ENCODE measurements at places on chromosomes 12 and 14. TPM values are rescaled to one million over a fixed set of nuclear protein-coding genes. Genes with fewer than 3 reads are reported as not detected.
A peak's percentile ranks its signal among the peaks of the same experiment; 100 is the strongest.

DNA sequence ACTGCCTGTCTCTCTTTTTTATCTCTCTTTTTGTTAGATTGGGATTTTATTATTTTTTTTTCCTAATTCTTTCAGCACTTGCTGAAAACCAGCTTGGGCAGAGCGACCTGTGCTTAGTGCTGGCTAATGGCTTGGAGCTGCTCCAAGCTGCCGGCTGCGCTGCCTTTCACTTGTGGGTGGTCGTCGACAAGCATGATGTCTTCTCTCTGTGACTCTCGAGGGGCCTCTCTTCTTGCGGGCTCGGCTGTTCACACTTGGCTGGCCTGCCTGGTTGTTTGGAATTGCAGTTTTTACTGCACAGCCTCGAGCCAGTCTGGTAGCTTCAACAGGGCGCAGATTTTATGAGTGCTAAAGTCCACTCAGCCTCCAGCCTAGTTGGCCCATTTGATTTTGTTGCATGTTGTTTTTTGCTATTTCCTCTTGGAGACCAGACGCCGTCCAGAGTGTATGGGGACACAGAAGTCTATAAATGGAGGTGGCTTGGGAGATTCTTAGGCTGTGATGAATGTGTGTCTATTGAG is 18.6 kb downstream of the TPCN1 start:
- no peak overlapping the region for H3K27ac ChIP-seq
- H3K4me1 ChIP-seq = no peaks in the 10 kb centered on the region
- DNase-seq = no peak
- H3K36me3 ChIP-seq = peaks cover 3% of the 10 kb centered on the region
- no peak overlapping the region for H3K4me3 ChIP-seq
- no peaks in the 10 kb centered on the region for H3K27me3 ChIP-seq

DNA sequence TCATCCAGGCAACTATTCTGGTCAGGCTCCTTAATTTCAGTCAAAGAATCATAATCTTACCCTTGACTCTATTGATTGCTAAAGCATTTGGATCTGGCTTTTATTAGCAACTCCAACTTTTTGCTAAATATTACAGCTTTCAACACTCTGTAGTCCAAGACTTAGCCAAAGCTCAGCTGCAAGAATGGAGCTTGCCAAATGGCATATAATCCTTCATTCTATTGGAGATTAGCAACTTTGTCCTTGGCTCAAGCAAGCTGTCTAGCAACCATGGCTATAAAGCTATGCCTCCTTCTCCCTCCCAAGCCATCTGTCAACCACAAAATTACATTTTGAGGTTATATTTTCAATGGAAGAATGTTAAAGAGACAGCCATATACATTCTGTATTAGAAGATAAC is 23.1 kb upstream of the NID2 start:
- H3K4me1 ChIP-seq = no peaks in the 10 kb centered on the region
- H3K36me3 ChIP-seq = no peaks in the 10 kb centered on the region
- H3K4me3 ChIP-seq = no peak overlapping the region
- H3K27me3 ChIP-seq = no peaks in the 10 kb centered on the region

DNA sequence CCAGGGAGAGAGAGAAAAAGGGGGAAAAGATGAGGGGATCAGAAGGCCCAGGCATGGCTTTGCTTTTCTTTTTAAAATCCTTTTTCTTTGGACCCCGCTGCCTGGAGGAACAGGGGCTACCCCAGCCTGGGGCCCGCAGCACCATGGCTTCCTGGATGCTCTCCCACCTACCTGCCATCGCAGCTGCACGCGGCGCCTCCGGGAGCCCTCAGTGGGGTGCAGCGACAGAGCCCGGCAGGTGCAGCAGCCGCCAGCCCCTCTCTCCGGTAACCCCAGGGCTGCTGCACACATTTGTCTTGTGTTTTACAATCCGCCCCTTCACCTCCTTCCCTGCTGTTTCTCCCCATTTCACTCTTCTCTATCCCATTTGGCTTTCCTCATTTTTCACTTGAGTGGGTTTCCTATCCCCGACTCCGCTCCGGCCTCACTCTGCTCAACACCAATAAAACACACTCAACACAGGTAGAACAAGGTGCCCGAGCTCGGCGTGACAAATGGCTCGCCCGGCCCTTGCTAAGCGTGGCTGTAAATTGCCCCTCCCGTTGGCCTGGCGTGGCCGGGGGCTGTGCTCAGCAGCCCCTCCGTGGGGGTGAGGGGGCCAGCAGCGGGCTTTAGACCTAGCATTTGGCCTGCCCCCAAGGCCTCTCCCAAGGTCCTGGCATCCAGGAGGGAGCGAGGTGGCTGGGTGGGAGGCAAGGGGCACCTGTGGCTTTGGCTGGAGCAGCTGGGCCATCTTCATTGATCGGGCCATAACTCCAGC is 52.6 kb upstream of the GPATCH2L start:
- no peaks in the 10 kb centered on the region for H3K27me3 ChIP-seq
- no peak for DNase-seq
- H3K27ac ChIP-seq = no peak overlapping the region
- H3K4me3 ChIP-seq = no peak overlapping the region

GRCh38 chr14:100567877-100568163 is 19.4 kb downstream of the BEGAIN start:
- no peak overlapping the region for H3K4me3 ChIP-seq
- H3K4me1 ChIP-seq = peaks cover 7% of the 10 kb centered on the region
- H3K27ac ChIP-seq = no peak overlapping the region
- H3K36me3 ChIP-seq = no peaks in the 10 kb centered on the region

DNA sequence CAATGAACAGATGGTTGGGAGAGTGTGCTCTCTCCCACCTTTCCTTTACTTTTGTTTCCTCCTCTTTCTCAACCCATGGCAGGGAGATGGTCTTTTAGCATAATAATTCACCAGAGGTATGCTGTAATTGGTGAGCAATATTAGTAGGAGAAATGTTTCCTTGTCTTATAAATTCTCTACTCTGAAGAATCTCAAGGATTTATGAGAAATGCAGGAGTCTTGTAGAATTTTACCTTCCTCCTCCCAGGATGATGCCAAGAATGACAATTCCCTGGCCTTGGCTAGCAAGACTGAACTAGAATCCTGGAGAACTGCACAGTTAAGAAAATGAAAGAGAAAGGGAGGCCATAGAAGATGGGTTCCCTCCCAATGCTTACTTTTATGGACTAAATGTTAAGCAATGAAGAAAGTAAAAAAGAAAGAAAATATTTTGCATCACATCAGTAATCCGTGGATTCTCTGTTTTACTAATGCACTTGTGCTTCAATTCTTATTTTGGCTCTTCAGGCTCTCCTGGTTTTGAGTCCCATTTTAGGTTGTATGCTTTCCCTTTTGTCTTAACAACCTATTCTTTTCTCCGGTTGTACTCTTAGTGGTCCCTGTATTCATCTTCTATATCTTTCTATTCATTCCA is 192.9 kb upstream of the GARIN6 start:
- no peak for DNase-seq
- H3K4me1 ChIP-seq = peaks cover 13% of the 10 kb centered on the region
- H3K27me3 ChIP-seq = no peaks in the 10 kb centered on the region
- H3K27ac ChIP-seq = peak overlapping the region; percentile 58
- no peak overlapping the region for H3K4me3 ChIP-seq

GRCh38 chr14:102827716-102828115 is 50.5 kb downstream of the TRAF3 start:
- H3K36me3 ChIP-seq = peaks cover 17% of the 10 kb centered on the region
- no peak for DNase-seq
- H3K27me3 ChIP-seq = no peaks in the 10 kb centered on the region
- peaks cover 79% of the 10 kb centered on the region for H3K4me1 ChIP-seq
- H3K27ac ChIP-seq = no peak overlapping the region

GRCh38 chr14:93082576-93083001 is 33.1 kb downstream of the ITPK1 start:
- peak overlapping the region; percentile 77 for H3K27ac ChIP-seq
- H3K36me3 ChIP-seq = peaks cover 9% of the 10 kb centered on the region
- DNase-seq = no peak
- no peak overlapping the region for H3K4me3 ChIP-seq
- H3K4me1 ChIP-seq = peaks cover 74% of the 10 kb centered on the region

GRCh38 chr12:105670672-105671071 is 340.2 kb downstream of the C12orf75 start:
- no peak overlapping the region for H3K27ac ChIP-seq
- no peaks in the 10 kb centered on the region for H3K4me1 ChIP-seq
- no peaks in the 10 kb centered on the region for H3K27me3 ChIP-seq
- H3K36me3 ChIP-seq = no peaks in the 10 kb centered on the region
- no peak overlapping the region for H3K4me3 ChIP-seq

- no peaks in the 10 kb centered on the region for H3K4me1 ChIP-seq
- no peak overlapping the region for H3K4me3 ChIP-seq
- H3K36me3 ChIP-seq = no peaks in the 10 kb centered on the region
- no peak for DNase-seq
- H3K27me3 ChIP-seq = no peaks in the 10 kb centered on the region
Observed at GRCh38 chr12:22275843-22276242, 58.7 kb downstream of the ST8SIA1 start.

GRCh38 chr12:69888901-69889300 is 63.9 kb downstream of the MYRFL start:
- no peak overlapping the region for H3K27ac ChIP-seq
- no peak overlapping the region for H3K4me3 ChIP-seq
- peaks cover 23% of the 10 kb centered on the region for H3K27me3 ChIP-seq
- DNase-seq = no peak

- H3K4me3 ChIP-seq = no peak overlapping the region
- no peak for DNase-seq
- peaks cover 34% of the 10 kb centered on the region for H3K36me3 ChIP-seq
- no peaks in the 10 kb centered on the region for H3K27me3 ChIP-seq
- no peak overlapping the region for H3K27ac ChIP-seq
- H3K4me1 ChIP-seq = peaks cover 3% of the 10 kb centered on the region
Observed at GRCh38 chr14:64026600-64026999, 173.8 kb downstream of the SYNE2 start.

DNA sequence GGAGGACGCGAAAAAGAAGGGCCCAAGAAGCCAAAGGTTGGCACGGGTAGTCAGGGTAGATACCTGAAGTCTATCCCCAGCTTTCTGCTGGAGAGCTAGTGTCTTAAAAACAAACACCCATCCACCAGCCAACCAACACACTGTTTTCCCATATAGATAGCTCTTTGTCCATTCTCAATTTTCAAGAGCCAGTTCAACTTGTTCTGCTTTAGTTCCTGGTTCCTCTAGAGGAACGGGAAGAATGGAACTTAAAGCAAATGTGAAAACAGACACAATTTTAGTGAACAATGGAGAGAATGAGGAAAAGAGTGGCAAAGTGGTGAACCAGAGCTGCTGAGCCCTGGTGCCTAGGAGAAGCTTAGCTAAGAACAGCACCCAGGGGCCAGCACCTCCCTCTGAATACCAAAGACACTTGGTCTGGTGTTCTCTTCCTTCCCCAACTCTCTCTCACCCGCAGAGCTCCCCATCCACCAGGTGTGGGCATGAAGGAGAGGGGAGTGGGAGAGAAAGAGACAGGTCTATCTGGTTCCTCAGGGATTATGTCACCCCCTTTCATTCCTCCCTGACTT is 3.8 kb downstream of the NDRG2 start:
- no peak overlapping the region for H3K4me3 ChIP-seq
- H3K27me3 ChIP-seq = peaks cover 30% of the 10 kb centered on the region
- H3K36me3 ChIP-seq = no peaks in the 10 kb centered on the region

- H3K27ac ChIP-seq = no peak overlapping the region
- H3K27me3 ChIP-seq = no peaks in the 10 kb centered on the region
- peaks cover 21% of the 10 kb centered on the region for H3K36me3 ChIP-seq
Observed at GRCh38 chr12:26767116-26767515, 65.9 kb downstream of the ITPR2 start.

DNA sequence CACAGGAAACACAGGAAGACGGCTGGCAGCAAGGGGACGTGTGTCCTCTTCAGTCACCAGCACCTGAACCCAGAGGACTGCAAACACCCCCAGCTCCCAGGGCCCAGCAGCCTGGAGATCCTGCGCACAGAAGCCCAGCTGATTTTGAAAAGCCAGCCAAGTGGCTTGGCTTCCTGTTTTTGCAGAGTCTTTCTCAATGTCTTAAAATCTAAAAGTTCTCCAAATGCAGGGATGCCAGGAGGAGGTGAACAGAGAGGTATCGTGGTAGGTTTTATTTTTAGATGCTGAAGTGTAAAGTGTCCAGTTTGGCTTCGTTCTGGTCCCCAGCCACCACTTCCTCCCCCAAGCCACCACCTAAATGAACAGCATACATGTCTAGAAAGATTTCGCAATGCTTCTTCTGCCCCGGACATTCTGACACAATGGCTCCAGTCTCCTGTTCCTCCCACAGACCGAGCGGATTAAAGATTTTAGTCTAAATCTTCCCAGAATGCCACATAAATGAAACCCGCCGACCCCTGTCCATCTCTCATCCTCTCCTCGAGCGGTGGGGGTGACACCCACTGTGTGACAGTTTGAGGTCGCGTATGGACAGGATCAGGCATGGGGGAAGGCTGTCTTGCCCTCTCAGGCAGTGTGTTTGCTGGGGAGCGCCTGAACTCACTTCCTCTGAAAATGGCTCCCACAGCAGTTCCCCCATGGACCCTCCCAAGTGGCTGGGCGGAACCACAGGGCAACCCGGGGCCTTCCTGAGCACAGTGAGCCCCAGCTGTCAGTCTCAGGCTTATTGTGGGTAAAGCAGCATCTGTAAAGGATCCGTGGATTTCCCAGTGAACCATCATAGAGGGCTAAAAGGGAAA is 41.6 kb downstream of the ITPK1 start:
- H3K4me1 ChIP-seq = peaks cover 63% of the 10 kb centered on the region
- H3K27me3 ChIP-seq = no peaks in the 10 kb centered on the region
- H3K27ac ChIP-seq = peak overlapping the region; percentile 71
- no peak for DNase-seq

DNA sequence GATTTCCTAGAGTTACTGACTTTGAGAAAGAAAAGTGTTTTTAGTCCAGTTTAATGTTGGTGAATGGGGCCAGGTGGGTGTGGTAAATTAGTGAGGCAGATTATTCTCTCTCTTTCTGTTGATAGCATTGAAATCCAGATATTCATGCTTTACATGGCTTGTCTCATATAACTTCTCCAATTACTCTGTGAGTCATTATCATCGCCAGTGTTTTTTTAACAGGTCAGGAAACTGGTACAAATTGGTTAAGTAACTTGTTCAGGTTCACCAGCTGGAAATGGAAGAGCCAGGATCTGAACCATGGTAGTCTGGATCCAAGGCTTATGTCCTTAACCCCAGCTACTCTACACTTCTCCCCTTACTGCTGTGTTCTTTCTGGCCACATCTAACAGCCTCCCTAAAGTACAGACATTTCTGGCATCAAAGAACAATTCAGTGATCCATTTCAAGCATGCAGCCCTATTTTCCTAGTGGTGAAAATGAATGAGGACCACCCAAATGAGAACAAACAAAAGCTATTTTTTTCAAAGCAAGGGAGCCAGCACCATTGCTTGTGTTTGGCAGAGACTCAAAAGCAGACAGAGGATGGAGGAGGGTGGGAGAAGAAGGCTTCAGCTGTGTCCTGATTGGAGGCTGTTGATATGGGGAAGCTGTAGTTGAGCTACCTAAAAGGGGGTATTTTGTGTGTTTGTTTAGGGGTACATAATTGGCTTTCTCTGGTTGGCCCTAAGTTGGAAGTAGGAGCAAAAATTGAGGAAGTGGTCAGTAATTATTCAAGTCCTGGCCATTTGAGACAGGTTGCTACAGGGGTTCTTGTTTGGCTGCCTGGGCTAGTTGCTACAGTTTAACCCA is 1.7 kb downstream of the IRAK3 start:
- peaks cover 8% of the 10 kb centered on the region for H3K4me1 ChIP-seq
- H3K36me3 ChIP-seq = no peaks in the 10 kb centered on the region
- H3K27me3 ChIP-seq = peaks cover 61% of the 10 kb centered on the region
- H3K27ac ChIP-seq = no peak overlapping the region
- DNase-seq = no peak
- H3K4me3 ChIP-seq = no peak overlapping the region

- no peaks in the 10 kb centered on the region for H3K27me3 ChIP-seq
- no peaks in the 10 kb centered on the region for H3K4me1 ChIP-seq
- DNase-seq = no peak
- no peak overlapping the region for H3K4me3 ChIP-seq
Observed at GRCh38 chr14:51160871-51161270, 66.0 kb upstream of the TRIM9 start.

Gene TAS2R50
- 1.1 TPM for total RNA-seq

Gene KRT6C
- total RNA-seq = not detected

Gene PTMS
- 142 TPM for total RNA-seq

Gene SCN8A
- total RNA-seq = 1.3 TPM

Gene MAP3K9
- 6.0 TPM for total RNA-seq

Gene SIX4
- total RNA-seq = 1.6 TPM

Gene ENDOU
- total RNA-seq = not detected

Gene OR4E2
- not detected for total RNA-seq

Measured in activated CD8-positive, alpha-beta memory T cell treated with anti-CD3 and anti-CD28 coated beads, Interleukin-2, amount 10 ng/mL, durations not matched to agents 7 days and 5 days (primary cell).